Upper lobe of left lung (tissue), 6 donors: ENCODE measurements at places on chromosomes 4 and X. TPM values are rescaled to one million over a fixed set of nuclear protein-coding genes. Genes with fewer than 3 reads are reported as not detected.
A peak's percentile ranks its signal among the peaks of the same experiment; 100 is the strongest.

DNA sequence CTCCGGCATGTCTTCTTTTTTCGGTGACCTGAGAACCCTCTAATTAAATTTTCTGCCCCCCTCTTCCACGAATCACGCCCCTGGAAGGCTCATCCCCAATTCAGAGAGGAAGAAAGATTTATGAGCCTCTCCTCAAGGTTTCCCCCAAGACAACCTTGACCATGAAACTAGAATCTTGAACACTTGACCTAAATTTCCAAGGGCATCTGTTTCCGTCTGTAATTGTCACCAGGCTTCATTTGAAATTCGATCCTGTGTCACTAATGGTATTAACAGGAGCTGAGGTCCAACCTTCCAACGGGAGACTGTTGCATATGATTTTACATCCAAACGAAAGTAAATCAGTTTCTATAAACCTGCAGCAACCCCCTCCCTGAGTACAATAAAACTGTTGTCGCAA is 139.9 kb upstream of the ZIC3 start:
- peaks cover 7% of the 10 kb centered on the region for H3K4me1 ChIP-seq
- no peak overlapping the region for H3K4me3 ChIP-seq
- H3K27me3 ChIP-seq: peaks cover 6% of the 10 kb centered on the region
- DNase-seq: no peak
- H3K36me3 ChIP-seq: no peaks in the 10 kb centered on the region
- H3K27ac ChIP-seq: no peak overlapping the region

LRP2BP gene
- 4.7 TPM for total RNA-seq

- no peak overlapping the region for H3K4me3 ChIP-seq
- H3K27me3 ChIP-seq: no peaks in the 10 kb centered on the region
- H3K36me3 ChIP-seq: no peaks in the 10 kb centered on the region
These were observed 602.8 kb upstream of the EPHA5 start for GRCh38 chr4:66273110-66273509.

DNA sequence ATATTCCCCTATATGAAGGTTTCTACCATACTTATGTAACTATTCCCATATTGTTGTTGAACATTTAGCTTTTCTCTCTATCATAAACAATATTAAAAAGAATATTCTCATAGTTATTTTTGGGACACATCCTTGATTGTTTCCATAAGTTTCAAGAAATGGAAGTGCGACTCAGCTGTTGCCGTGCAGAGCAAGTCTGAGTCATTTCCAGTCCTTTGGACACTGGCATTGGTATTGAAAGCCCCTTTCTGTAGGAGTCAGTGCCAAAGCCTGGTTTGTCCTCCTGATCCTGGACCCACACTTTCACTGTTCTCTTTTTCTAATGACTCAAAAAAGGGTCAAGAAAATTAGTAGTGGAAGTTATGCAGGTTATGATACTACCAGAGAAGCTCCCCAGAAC is 108.3 kb upstream of the DIAPH2 start:
- no peak for DNase-seq
- no peak overlapping the region for H3K4me3 ChIP-seq
- no peaks in the 10 kb centered on the region for H3K36me3 ChIP-seq
- H3K27me3 ChIP-seq: no peaks in the 10 kb centered on the region

VMA21 gene
- total RNA-seq: 29.6 TPM

TKTL1 gene
- 1.2 TPM for total RNA-seq

AKAP14 gene
- total RNA-seq: 13.5 TPM

- H3K27ac ChIP-seq: no peak overlapping the region
- no peaks in the 10 kb centered on the region for H3K27me3 ChIP-seq
- peaks cover 8% of the 10 kb centered on the region for H3K4me1 ChIP-seq
- DNase-seq: no peak
- H3K4me3 ChIP-seq: no peak overlapping the region
These were observed 14.6 kb upstream of the CLTRN start for GRCh38 chrX:15679246-15679645.

- no peak overlapping the region for H3K4me3 ChIP-seq
- H3K27ac ChIP-seq: no peak overlapping the region
- no peaks in the 10 kb centered on the region for H3K27me3 ChIP-seq
- DNase-seq: no peak
- no peaks in the 10 kb centered on the region for H3K4me1 ChIP-seq
These were observed 294.9 kb upstream of the TBX22 start for GRCh38 chrX:79719568-79720231.

CACNA1F gene
- total RNA-seq: 0.51 TPM

GRCh38 chr4:82748810-82749470 is 49.7 kb downstream of the SCD5 start:
- H3K4me1 ChIP-seq: no peaks in the 10 kb centered on the region
- H3K27ac ChIP-seq: no peak overlapping the region
- no peak for DNase-seq
- H3K27me3 ChIP-seq: no peaks in the 10 kb centered on the region
- no peak overlapping the region for H3K4me3 ChIP-seq
- no peaks in the 10 kb centered on the region for H3K36me3 ChIP-seq

DNA sequence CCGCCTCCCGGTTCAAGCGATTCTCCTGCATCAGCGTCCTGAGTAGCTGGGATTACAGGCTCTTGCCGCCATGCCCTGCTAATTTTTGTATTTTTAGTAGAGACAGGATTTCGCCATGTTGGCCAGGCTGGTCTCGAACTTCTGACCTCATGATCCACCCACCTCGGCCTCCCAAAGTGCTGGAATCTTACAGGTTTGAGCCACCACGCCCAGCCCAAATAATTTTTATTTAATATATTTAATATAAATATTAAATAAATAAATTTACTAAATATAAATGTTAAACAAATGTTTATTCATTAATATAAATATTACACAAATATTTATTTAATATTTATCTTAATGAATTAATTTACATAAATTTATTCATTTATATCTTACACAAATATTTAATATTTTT is 120.2 kb downstream of the SHOX start:
- no peaks in the 10 kb centered on the region for H3K27me3 ChIP-seq
- no peak for DNase-seq
- no peaks in the 10 kb centered on the region for H3K4me1 ChIP-seq
- no peak overlapping the region for H3K4me3 ChIP-seq
- no peaks in the 10 kb centered on the region for H3K36me3 ChIP-seq

CDKL5 gene
- total RNA-seq: 21.4 TPM

HUWE1 gene
- total RNA-seq: 98.1 TPM

DNA sequence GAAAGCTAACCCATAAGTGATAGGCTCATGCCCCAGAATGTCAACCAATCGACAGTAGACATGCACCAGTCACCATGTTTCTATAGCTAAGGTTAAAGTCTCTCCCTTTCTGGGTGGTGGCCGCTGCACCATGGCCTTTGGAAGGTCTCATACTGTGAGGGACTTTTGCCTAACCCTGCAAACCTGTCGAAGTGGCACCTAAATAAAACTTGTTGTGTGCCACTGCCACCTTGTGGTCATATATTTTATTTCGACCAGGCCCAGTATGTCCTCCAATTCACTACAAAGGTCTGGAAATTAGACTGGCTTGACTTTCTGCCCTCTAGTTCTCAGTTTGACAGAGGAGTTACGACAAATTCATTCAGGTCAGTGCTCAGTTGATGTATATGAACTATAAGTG is 163.1 kb downstream of the SMARCA1 start:
- DNase-seq: peak; percentile 23
- H3K4me3 ChIP-seq: no peak overlapping the region
- H3K4me1 ChIP-seq: no peaks in the 10 kb centered on the region
- H3K27me3 ChIP-seq: no peaks in the 10 kb centered on the region
- no peak overlapping the region for H3K27ac ChIP-seq

GRCh38 chrX:110044346-110045249 is 41.7 kb downstream of the TMEM164 start:
- H3K27ac ChIP-seq: no peak overlapping the region
- H3K4me3 ChIP-seq: no peak overlapping the region
- H3K4me1 ChIP-seq: no peaks in the 10 kb centered on the region
- no peaks in the 10 kb centered on the region for H3K36me3 ChIP-seq

DNA sequence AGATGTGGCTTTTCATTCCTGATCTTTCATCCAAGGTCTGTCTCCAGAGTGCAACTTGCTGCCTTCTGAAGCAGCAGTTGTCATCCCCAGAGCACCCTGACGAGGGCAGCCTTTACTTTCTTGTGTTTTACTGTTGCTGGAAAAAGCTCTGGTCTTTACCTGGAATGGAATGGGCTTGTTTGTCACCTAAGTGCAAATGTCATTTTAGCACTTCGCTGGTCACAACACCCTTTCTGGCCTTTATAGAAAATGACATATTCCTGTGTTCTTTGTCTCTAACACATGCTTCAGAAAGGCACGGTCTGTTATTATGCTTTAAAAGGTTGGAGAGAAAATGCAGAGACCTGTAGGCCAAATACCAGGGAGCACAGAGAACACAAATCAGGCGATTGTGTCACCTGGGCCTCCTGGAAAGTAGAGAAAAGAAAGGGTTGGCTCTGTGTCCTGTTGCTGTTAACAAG is 332.7 kb upstream of the IGFBP7 start:
- H3K4me1 ChIP-seq: no peaks in the 10 kb centered on the region
- no peak overlapping the region for H3K27ac ChIP-seq
- H3K27me3 ChIP-seq: no peaks in the 10 kb centered on the region
- H3K36me3 ChIP-seq: no peaks in the 10 kb centered on the region
- DNase-seq: peak; percentile 42

- no peaks in the 10 kb centered on the region for H3K36me3 ChIP-seq
- H3K27ac ChIP-seq: no peak overlapping the region
- H3K4me3 ChIP-seq: no peak overlapping the region
- DNase-seq: no peak
- H3K27me3 ChIP-seq: no peaks in the 10 kb centered on the region
- H3K4me1 ChIP-seq: no peaks in the 10 kb centered on the region
These were observed 18.7 kb upstream of the ZNF185 start for GRCh38 chrX:152878976-152879755.

DNA sequence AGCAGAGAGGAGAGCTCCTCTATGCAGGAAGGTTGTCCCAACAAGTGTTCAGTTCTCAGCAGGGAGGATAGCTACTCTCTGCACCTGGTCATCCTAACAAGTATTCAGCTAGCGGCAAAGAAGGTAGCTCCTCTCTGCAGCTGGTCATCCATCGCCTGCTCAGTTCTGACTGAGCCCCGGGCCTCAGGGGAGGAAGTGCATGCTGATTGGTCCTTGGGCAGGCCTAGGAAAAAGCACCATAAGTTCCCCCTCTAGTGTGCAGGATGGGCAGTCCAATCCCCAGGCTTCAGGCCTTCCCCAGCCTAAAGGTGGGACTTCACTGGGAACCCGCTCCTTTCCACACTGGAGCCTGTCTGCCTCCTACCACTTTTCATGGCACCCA is 4.4 kb upstream of the FBXW7 start:
- no peaks in the 10 kb centered on the region for H3K27me3 ChIP-seq
- H3K4me3 ChIP-seq: no peak overlapping the region
- DNase-seq: no peak
- H3K36me3 ChIP-seq: peaks cover 10% of the 10 kb centered on the region

DRD5 gene
- not detected for total RNA-seq

DNA sequence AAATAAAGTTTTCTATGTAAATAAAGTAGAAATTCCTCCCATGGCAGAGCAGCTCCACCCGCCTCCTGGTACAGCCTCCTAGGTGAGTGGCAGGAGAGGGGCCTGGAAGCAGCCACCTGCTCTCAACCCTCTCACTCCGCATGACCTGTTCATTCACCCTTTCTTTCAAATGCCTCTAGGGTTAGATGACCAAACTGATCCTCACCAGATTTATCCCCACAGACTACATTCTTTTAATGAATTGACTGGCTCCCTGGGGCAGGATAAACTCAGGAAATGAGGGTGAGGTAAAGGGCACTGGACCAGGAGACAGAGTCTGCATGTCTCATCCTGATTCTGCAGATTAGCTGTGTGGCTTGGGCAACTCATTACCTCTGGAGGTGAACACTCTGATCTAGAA is 32.6 kb upstream of the NKX6-1 start:
- no peak for DNase-seq
- no peaks in the 10 kb centered on the region for H3K36me3 ChIP-seq
- H3K27me3 ChIP-seq: no peaks in the 10 kb centered on the region
- no peak overlapping the region for H3K4me3 ChIP-seq

DNA sequence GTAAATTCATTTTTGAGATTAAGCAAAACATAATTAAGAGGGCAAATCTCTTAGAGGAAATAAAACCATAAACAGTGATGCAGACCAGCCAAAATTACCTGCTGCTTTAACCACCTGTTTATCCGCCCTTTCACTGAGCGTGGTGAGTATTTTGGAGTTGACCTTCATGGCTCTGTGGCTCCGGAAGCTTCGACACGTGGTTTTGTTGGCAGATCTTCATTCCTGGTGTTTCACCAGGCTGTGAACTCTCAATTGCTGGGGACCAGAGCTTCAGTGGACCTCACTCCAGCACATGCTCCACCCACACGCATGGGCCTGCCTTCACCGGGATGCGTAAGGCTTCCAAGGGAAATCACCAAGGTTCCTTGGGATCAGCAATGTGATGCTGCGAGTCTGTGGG is 83.8 kb downstream of the FHDC1 start:
- DNase-seq: no peak
- H3K4me1 ChIP-seq: peaks cover 4% of the 10 kb centered on the region
- H3K4me3 ChIP-seq: no peak overlapping the region
- H3K27ac ChIP-seq: no peak overlapping the region
- no peaks in the 10 kb centered on the region for H3K27me3 ChIP-seq

PRAF2 gene
- total RNA-seq: 13.6 TPM

DNA sequence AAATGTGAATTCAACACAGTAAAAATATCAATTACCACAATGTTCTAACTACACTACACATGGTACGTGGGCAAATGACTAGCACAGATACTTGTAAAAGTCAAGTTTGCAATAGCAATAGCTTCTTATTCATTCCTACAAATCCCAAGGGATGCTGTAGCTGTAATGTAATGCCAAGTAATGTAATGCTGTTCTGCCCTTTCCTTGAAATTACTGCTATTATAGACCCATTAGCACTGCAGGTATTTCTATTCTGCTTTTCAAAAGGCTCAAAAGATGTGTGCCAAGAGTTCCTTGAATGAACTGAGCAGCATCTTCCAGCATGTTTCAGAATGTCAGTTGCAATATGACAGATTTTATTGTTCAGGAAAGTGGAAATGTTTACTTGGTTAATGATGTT is 129.9 kb upstream of the BANK1 start:
- H3K36me3 ChIP-seq: no peaks in the 10 kb centered on the region
- H3K4me1 ChIP-seq: no peaks in the 10 kb centered on the region
- H3K27me3 ChIP-seq: no peaks in the 10 kb centered on the region
- DNase-seq: no peak
- H3K4me3 ChIP-seq: no peak overlapping the region

RPA4 gene
- total RNA-seq: 10.9 TPM

DNA sequence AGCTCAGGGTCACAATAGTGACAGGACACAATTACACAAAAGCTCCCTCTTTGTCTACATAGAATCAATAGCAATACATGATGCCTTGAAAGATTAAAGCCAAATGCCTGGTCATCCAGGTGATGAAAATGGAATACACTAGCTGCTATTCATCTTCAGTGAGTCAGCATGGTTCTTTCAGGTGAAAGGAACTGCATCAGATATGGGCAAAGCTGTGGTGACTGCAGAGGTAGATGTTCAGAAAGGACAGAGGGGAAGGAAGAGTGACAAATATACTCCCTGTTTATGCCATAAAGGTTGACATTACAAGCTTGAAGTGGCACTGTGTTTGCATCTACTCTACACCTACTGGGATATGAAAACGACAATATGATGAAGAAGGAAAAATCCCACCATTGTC is 20.0 kb upstream of the FTHL17 start:
- H3K4me1 ChIP-seq: no peaks in the 10 kb centered on the region
- no peaks in the 10 kb centered on the region for H3K36me3 ChIP-seq
- H3K27me3 ChIP-seq: no peaks in the 10 kb centered on the region
- no peak overlapping the region for H3K27ac ChIP-seq

KCTD8 gene
- not detected for total RNA-seq
